ENCODE measurements at places on chromosomes 1 and 21. TPM values are rescaled to one million over a fixed set of nuclear protein-coding genes. Genes with fewer than 3 reads are reported as not detected.
A peak's percentile ranks its signal among the peaks of the same experiment; 100 is the strongest.

ACTA1 gene
- 4.2 TPM for total RNA-seq

KCNC4 gene
- total RNA-seq, result 4.5 TPM

MACF1 gene
- total RNA-seq, result 554 TPM

CSRP1 gene
- 1,247 TPM for total RNA-seq

DNA sequence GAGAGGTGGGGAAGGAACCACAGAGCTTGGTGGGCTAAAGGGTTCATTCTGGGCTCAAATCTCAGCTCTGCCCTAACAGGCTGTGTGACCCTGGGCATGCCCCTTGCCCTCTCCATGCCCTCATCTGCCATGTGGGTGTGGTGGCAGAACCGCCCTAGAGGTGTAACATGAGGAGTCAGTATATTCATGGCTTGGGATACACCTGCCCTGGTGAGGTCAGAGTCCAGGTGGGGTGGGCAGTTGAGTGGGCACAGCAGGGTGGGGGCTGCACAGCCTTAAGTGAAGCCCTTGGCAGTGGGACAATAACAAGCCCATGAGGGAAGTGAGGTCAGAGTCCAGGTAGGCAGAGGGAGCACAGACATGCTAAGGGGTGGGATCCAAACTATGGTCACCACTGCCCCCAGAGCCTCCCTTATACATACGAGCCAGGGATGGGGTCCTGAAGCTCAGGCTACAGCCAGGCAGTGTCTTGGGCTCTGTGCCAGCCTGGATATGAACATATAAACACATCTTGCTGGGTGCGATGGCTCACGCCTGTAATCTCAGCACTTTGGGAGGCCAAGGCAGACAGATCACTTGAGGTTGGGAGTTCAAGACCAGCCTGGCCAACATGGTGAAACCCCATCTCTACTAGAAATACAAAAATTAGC lies 59.0 kb upstream of the EFHD2 start:
- no peaks in the 10 kb centered on the region for H3K4me1 ChIP-seq
- H3K27ac ChIP-seq, result no peak overlapping the region
- no peaks in the 10 kb centered on the region for H3K36me3 ChIP-seq

- H3K4me3 ChIP-seq, result no peak overlapping the region
- no peaks in the 10 kb centered on the region for H3K36me3 ChIP-seq
- DNase-seq, result no peak
- H3K4me1 ChIP-seq, result peaks cover 25% of the 10 kb centered on the region
- peak overlapping the region; percentile 97 for H3K27ac ChIP-seq
These were observed 1.6 kb downstream of the SRSF11 start for GRCh38 chr1:70222716-70223235.

DNA sequence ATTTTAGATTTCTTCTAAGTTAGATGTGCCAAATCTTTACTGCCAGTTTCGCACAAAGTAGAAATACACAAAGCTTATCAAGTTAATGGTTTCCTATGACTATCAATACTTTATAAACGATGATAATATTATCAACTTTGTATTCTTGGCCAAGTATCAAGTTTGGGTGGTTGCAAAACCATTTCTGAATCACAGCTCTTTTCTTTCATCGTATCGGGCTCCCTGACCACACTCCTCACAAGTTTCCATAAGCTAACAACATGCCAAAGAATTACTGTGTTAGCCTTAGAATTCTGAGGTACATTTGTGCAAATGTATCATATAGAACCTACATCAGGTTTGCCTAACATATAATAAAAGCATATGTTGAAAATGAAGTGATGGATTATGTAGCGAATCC lies 311.0 kb downstream of the KCTD3 start:
- H3K36me3 ChIP-seq, result no peaks in the 10 kb centered on the region
- no peaks in the 10 kb centered on the region for H3K4me1 ChIP-seq
- H3K27me3 ChIP-seq, result no peaks in the 10 kb centered on the region

- H3K27ac ChIP-seq, result no peak overlapping the region
- H3K4me1 ChIP-seq, result no peaks in the 10 kb centered on the region
- H3K27me3 ChIP-seq, result no peaks in the 10 kb centered on the region
- no peak for DNase-seq
- H3K36me3 ChIP-seq, result no peaks in the 10 kb centered on the region
- H3K4me3 ChIP-seq, result no peak overlapping the region
These were observed 55.4 kb upstream of the JAK1 start for GRCh38 chr1:65021795-65022194.

DNA sequence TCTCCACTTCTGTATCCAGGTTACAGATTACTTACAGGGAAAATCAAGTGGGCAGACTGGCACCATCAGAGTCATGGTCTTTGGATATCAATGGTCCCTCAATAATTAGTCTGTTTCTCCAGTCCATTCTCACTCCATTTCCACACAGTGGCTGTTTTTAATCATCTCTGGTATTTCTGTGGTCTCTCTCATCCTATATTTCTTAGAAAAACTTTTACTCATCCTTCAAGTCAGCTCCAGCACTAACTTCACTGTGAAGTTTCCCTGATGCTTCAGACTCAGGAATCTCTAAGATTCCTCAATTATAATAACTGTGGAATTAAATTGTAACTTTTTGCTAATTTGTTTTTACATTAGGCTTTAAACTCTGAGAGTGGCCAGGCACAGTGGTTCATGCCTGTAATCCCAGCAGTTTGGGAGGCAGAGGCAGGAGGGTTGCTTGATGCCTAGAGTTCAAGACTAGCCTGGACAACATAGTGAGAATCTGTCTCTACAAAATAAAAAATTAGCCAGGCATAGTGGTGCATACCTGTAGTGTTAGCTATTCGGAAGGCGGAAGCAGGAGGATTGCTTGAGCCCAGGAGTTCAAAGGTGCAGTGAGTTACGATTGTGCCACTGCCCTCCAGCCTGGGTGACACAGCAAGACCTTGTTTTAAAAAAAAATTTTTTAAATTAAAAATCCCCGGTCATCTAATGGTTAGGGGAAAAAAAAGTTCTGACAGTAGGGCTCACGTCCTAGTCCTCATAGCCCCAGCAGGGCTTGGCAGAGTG lies 10.6 kb downstream of the CD160 start:
- no peak overlapping the region for H3K27ac ChIP-seq
- DNase-seq, result no peak
- H3K4me3 ChIP-seq, result no peak overlapping the region

DNA sequence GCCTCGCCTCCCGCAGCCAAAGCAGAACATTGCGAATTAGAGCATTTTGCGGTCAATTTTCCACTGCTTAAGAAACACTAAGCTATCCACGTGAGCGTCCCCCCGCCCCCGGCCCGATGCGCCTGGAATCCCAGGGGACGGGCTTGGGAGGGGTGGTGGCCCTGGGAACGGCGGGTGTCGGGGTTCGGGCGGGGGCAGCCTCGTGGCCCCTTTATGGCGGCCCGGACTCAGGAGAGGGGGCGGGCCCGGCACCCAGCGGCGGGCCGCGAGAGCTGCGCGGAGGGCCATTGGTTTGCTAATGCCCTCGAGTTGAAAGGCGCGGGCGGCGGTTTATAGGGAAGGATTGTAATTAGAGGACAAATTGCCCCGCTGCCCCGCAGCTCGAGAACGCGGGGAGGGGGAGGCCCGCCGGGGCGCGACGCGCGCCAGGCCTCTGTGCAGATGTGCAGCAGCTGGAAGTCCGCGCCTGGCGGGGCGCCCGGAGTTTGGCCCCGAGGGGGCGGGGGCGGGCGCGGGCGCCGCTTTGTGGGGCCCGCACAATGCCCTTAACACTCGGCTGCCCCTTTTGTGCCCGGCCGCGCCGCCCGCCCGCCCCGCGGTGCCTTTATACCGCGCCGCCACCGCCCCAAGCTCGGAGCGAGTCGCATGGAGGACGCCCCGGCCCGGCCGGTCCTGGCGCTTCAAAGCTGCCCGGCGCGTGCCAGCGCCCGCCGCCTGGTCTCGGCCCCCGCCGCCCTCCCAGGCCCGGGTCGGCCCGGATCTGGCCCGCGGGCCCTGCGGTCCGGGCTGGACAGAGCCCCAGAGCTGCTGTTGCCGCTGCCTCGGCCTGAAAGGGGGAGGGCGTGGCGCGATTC lies 1.9 kb upstream of the HES3 start:
- peaks cover 36% of the 10 kb centered on the region for H3K27me3 ChIP-seq
- H3K4me1 ChIP-seq, result peaks cover 11% of the 10 kb centered on the region
- H3K27ac ChIP-seq, result no peak overlapping the region
- H3K36me3 ChIP-seq, result no peaks in the 10 kb centered on the region

GRCh38 chr1:164604541-164604940 lies 45.6 kb downstream of the PBX1 start:
- no peak for DNase-seq
- H3K27ac ChIP-seq, result peak overlapping the region; percentile 66
- H3K4me1 ChIP-seq, result peaks cover 29% of the 10 kb centered on the region
- H3K36me3 ChIP-seq, result no peaks in the 10 kb centered on the region
- H3K4me3 ChIP-seq, result no peak overlapping the region
- H3K27me3 ChIP-seq, result no peaks in the 10 kb centered on the region

GRCh38 chr1:91130256-91130985 lies 108.6 kb upstream of the ZNF644 start:
- no peaks in the 10 kb centered on the region for H3K27me3 ChIP-seq
- no peak overlapping the region for H3K4me3 ChIP-seq
- H3K27ac ChIP-seq, result no peak overlapping the region
- no peaks in the 10 kb centered on the region for H3K36me3 ChIP-seq
- no peak for DNase-seq

GRCh38 chr1:178628637-178629251 lies 96.3 kb upstream of the RALGPS2 start:
- H3K4me1 ChIP-seq, result no peaks in the 10 kb centered on the region
- no peaks in the 10 kb centered on the region for H3K36me3 ChIP-seq
- H3K27me3 ChIP-seq, result no peaks in the 10 kb centered on the region
- no peak for DNase-seq

GRCh38 chr1:50505427-50505826 lies 82.2 kb upstream of the DMRTA2 start:
- no peaks in the 10 kb centered on the region for H3K27me3 ChIP-seq
- no peak overlapping the region for H3K27ac ChIP-seq
- no peak overlapping the region for H3K4me3 ChIP-seq
- no peaks in the 10 kb centered on the region for H3K4me1 ChIP-seq
- no peak for DNase-seq
- H3K36me3 ChIP-seq, result no peaks in the 10 kb centered on the region

Measured in uterus (tissue), 4 donors.